Smooth muscle cell of trachea (primary cell): ENCODE measurements at places on chromosomes 7 and 10. TPM values are rescaled to one million over a fixed set of nuclear protein-coding genes. Genes with fewer than 3 reads are reported as not detected.

Gene CCL26
- 0.33 TPM in 1 of 2 replicates, not detected in the other for total RNA-seq

Gene CPA5
- total RNA-seq, result 0.17 TPM in 1 of 2 replicates, not detected in the other

Gene RGR
- not detected in 2 replicates for total RNA-seq

Gene CTAGE6
- total RNA-seq, result 0.58 and 0.66 TPM in 2 replicates

Gene NAT16
- total RNA-seq, result not detected in 2 replicates

Gene KLLN
- total RNA-seq, result 0.73 and 1.2 TPM in 2 replicates

Gene PLEKHS1
- under 0.01 TPM in 1 of 2 replicates, not detected in the other for total RNA-seq

Gene IQCE
- total RNA-seq, result 9.0 and 16.9 TPM in 2 replicates

Gene EXOC4
- 142 and 187 TPM in 2 replicates for total RNA-seq

Gene CLCN1
- not detected in 2 replicates for total RNA-seq

Gene ATRNL1
- total RNA-seq, result 0.66 and 1.5 TPM in 2 replicates

Gene SNX13
- 51.9 and 56.9 TPM in 2 replicates for total RNA-seq

Gene GUSB
- total RNA-seq, result 23.5 and 28.7 TPM in 2 replicates

Gene INA
- total RNA-seq, result 0.44 and 0.99 TPM in 2 replicates

Gene FOXI2
- total RNA-seq, result not detected in 2 replicates

Gene ALDH18A1
- total RNA-seq, result 92.8 and 135 TPM in 2 replicates

Gene LCOR
- 15.2 and 20.8 TPM in 2 replicates for total RNA-seq

Gene NME8
- not detected in 2 replicates for total RNA-seq

Gene C10orf90
- 0.17 TPM in 1 of 2 replicates, not detected in the other for total RNA-seq
